ENCODE measurements at places on chromosomes 12 and 14.

GRCh38 chr14:49017447-49017846, 568.7 kb downstream of the RPS29 start:
- DNase-seq, result no peak

DNA sequence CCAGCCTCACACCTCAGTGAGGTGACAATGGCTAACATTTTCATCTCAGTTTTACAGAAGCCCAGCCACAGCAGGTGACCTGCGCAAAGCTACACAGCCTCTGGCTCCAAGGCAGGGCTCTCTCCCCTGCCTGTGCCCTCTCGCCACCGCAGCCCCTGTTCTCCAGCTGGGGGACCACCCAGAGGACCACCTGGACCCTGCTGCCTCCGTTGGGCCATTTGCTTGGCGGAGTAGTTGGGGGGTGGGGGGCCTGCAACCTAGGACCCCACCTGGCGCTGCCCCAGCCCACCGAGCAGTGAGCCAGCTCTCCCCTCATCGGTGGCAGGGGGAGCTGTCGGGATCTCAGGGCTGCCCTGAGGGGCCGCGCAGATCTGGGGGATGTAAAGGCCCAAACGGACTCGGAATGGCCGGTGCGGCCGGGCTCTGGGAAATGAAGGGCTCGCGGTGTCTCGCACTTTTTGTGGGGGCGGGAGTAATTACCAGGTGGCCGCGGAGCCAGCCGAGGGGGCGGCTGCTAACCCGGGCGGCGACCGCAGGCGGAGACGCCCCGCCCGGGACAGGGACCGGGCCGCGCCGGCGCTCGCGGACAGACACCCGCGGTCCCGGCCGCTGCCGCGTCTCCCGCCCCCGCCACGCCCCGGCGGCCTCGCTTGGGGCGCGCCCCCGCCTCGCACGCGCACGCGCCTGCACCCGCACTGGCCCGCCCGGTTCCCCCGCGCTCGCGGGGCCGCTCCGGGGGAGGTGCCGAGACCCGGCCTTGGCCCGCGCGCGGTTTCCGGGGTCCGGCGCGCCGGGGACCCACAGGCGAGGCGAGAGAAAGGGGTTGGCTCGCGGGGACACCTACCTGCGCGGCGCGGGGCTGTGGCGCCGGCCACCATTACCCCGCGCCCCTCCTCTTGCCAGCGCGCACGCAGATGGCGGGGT, 8.6 kb upstream of the GPR68 start:
- DNase-seq, result peak; percentile 70

- no peak for DNase-seq
Observed at GRCh38 chr14:62138593-62138992, 376.4 kb downstream of the SNAPC1 start.

DNA sequence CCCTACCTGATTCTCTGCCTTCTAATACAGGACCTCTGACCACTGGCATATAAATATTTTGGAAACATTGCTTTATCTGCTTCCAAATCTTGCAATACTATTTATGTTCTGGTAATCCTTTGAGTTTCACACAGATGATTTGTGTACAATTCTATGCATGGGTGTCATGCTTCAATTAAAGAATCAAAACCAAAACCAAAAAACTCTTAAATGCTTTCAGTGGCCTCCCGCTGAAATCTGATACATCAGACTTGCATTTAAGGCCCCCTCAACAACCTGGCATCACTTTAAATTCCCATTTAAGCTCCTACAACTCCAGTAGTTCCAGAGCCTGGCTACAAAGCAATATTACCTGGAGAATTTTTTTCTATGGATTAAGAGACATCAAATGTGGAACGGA, 221.7 kb upstream of the NAV3 start:
- DNase-seq, result no peak

DNA sequence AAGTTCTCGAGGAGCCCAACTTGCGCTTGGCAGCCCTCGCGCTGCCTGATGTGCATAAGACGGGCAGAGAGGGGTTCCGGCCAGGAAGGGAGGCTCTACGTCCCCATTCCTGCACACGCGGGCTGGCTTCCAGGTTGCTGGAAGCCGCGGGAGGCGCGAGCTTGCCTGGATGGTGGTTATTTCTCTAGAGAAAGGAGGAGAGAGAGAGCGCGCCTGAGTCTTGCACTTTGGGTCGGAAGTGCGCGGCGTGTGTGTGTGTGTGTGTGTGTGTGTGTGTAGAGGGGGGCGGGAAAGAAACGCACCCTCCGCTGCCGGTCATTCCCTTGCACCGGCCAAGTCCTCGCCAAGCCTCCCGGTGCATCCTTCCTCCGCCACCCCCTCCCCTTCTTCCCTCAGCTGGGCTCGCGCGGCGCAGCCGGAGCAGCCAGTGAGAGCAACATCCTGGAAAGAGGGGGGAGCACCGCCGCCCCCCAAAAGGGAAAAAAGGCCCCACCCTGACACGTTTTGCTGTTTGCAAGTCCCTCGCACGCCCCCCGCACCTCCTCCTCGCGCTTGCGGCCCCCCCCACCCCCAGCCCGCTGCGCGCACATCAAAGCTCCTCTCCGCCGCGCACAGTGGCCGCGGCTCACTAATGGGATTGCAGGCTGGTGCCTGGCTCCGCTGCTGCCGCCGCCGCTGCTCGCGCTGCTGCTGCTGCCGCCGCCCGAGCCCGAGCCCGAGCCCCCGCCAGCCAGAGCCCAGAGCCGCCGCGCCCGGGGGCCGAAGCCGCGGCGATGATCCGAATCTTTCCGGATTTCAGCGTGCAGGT, 4.4 kb upstream of the NPAS3 start:
- DNase-seq, result peak; percentile 83

DNA sequence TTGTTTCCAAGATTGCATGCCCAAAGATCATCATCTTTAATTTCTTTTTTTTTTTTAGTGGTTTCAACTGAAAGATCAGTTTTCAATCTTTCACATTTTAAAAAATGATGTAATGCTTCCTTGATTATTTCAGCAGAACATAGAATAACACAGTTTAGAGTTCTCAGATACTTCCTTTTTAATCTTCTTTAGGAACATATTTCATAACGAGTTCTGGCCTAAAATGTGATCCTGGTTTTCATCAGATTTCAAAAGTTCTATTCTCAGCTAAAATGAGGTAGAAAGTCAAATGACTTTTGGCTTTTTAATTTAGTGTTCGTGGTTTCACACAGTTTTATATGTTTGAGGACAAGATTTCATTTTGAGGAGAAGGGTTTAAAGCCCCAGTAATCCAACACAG, 40.0 kb upstream of the NR1H4 start:
- DNase-seq, result no peak

DNA sequence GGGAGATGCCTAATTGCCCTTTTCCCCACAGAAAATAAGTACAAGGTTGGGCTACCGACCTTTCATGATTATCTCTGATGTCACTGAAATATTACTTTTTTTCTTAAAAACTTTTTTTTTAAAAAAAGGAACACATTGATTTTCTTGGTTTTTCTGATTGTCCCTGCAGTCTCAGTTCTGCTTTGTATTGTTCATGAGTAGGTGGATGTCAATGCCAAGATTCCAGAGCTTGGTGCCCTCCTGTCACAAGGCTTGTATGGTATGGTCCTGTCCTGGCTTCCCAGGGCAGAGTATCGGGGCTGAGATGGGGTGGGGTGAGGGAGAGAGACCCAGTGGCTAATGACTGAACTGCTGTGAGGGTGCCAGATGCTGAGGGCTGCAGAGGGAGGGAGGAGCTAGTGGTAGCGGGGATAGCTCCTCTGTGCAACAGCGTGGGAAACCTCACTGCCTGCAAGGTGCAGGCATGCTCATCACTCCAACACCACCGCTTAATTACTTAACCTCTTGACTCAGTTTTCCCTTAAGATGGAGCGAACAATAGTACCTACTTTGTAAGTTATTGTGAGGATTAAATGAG, 4.4 kb upstream of the CTDSP2 start:
- DNase-seq, result no peak

- peak; percentile 91 for DNase-seq
Observed at GRCh38 chr14:75132382-75133086, 5.7 kb upstream of the NEK9 start.

- DNase-seq, result peak; percentile 38
Observed at GRCh38 chr12:124359671-124360581, 65.0 kb downstream of the RFLNA start.

Measured in NCI-H1417 (cell line).